Activated CD8-positive, alpha-beta T cell treated with anti-CD3 and anti-CD28 coated beads for 36 hours (primary cell): ENCODE measurements at places on chromosomes 16 and 17. TPM values are rescaled to one million over a fixed set of nuclear protein-coding genes. Genes with fewer than 3 reads are reported as not detected.

DNA sequence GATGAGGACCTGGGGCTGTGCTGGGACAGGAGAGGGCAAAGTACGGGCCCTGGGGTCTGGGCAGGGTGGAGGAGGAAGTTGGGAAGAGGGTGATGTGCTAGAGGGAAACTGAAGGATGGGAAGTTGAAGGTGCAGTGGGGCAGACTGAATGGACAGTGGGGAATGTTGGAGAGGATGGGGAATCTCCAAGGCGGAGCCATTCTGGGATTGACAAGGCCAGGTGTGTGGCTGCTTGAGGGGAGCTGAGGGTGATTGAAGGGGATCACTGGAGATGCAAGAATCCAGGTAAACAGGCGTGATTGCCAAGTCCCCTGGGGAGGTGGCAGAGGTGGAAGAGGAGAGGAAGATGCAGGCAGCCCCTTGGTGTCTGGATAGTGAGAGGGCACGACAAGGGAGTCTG, 8.5 kb upstream of the HSD3B7 start:
- no peak for DNase-seq

E2F4 gene
- total RNA-seq = 105 TPM

DNA sequence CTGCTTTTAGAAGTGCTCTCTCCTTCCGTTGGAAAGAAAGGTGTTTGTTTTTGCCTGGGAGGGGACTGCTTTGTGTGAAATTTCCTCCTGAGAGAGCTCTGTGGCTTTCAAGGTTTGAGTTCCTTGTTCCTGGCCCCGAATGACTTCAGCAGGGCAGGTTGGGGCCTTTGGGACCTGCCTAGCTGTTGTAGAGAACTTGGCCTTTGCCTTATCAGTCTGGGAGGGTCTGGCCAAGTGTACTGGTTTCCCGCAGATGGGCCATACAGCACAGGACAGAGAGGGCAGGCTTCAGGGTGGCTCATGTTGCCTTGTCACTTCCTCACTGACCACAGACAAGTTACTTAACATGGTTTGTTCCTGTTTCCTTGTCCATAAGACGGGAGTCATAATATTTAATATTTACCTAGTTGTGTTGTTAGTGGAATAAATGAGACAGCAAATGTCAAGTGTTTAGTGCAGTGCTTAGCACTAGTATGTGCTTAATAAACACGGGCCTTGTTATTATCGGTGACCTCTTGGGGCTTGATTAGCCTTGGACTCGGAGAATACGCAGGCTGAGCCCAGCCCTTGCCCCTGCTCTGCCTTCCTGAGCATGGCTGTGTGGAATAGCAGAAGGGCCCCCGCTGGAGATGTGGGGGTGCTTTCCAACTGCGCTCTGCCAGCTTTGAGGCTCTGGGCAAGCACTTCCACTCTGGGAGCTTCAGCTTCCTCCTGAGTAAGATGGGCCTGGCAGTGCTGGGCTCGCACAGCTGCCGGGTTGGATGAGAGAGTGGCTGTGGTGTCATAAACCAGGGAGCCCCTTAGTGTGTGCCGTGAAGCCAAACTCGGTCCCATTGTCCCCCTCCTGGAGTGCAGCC, 6.6 kb downstream of the PRSS8 start:
- no peak for DNase-seq

DNA sequence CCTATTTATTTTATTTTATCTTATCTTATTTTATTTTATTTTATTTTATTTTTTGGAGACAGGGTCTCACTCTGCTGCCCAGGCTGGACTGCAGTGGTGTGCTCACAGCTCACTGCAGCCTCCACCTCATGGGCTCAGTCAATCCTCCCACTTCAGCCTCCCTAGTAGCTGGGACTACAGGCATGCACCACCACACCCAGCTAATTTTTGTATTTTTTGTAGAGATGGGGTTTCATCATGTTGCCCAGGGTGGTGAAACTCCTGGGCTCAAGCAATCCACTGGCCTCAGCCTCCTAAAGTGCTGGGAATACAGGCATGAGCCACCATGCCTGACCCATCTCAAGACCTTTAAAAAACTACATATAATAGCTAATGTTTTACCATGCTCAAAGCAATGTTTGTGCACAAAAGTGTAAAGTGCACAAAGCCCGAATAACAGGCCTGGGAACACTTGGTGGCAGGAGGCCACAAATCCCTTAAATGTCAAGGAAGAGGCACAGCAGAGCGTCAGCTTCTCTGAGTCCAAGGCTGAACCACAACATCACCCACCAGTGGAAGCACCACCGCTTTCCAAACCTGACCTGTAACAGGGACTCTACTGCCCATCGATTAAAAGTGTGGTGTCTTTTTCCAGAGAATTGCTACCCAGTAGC, 30.6 kb upstream of the SLC39A11 start:
- DNase-seq = no peak

DNA sequence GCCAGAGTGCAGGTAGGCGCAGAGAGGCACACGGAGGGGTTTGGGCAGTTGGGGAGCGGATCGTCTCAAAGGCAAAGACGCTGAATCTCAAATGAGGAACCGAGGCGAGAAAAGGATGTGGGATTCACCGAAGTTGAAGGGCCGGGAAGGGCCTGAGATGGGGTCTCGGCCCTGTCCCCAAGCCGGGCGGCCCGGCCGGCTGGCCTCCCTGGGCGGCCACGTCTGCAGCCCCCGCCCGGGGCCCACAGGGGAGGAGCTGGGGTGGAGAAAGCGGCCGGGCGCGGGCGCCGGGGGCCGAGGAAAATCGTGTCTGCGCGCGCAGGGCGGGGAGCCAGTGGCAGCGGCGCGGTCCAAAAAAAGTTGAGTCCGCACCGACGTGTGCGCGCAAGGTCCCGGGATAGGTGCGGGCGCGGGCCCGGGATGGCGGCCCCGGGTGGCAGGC, 458 bp downstream of the SLC12A4 start:
- peak; percentile 42 for DNase-seq

CYBA gene
- 236 TPM for total RNA-seq

DNA sequence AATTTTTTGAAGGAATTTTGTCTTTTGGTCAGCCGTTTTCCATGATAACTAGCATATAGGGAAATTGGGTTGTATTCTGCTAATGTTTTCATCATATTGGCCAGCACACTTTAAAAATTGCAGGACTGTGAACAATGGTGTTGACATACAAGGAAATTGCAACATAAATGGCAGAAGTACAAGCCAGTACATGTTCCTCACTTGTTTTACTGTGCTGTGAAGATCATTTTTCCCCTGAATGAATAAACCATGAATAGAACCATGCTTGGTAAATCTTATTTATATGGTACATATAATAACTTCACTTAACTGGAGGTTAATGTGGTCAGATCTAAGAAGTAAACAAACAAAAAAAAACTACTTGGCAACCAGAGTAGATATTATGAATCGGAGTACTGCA, 22.8 kb downstream of the OMG start:
- DNase-seq = no peak

DNA sequence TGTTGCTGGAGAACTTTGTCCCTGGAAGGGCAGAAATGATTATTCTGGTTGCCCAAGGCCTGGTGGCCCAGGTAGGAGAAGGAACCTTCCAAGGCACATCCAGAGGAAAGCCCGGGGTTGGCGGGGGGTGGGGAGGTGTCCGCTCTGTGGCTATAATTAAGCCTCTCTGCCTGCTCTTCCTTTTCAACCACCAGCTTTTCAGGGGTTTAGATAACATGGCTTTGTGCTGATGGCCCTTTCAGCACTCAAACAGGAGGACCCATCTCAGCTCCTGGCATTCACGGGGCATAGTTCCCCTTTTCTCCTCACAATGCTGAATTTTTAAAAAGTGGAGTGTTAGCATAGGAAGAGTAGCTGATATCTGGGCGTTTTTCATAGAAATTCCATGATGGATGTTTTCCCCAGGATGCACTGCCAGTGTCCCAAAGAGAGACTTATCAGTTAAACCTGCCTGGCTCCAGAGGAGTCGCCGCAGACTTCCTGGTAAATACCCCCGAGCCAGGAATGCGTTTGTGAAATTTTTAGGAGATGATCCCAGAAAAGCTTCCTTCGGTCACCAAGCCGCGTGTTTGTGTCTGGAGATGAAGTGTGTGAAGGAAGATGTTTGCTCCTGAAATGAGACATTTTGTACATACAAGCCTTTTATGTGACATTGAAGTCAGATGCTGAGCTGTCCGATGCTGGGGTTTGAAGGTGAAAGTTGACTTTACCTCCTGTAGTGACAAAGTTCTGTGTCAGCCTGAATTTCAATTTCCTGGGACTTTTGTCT, 188.5 kb downstream of the MSI2 start:
- no peak for DNase-seq

GRCh38 chr16:30354423-30355143, 525 bp downstream of the CD2BP2 start:
- peak; percentile 51 for DNase-seq
